Neural crest cell (in vitro differentiated cells): ENCODE measurements at places on chromosomes 2 and 18. TPM values are rescaled to one million over a fixed set of nuclear protein-coding genes. Genes with fewer than 3 reads are reported as not detected.

The GRHL1 gene
- total RNA-seq = 2.0 and 3.4 TPM in 2 replicates

- peak; percentile 55 for DNase-seq
- H3K27ac ChIP-seq = no peak overlapping the region
- H3K4me3 ChIP-seq = no peak overlapping the region
- H3K36me3 ChIP-seq = peaks cover 15% of the 10 kb centered on the region
- H3K4me1 ChIP-seq = peaks cover 7% of the 10 kb centered on the region
Measured at GRCh38 chr18:9575558-9575957, 38.8 kb downstream of the PPP4R1 start.

The KLF11 gene
- 8.2 and 8.5 TPM in 2 replicates for total RNA-seq

DNA sequence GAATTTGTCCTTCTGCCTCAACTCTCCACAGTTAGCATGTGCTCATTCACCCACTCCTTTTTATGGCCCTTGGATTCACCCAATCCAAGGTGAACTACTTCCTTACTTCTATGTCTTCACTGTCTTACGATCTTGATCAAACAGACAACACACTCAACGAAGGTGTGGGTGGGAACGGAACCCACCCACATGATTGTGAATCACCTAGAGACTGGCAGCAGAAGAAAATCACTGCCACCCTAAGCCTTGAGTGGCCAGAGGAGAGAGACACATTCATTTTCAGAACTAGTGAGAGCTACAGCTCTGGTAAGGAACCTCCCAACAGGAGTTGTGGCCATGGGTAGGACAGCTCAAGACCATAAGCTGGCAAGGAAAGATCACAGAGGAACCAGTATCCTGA lies 194.3 kb downstream of the PLCL1 start:
- H3K4me1 ChIP-seq = no peaks in the 10 kb centered on the region
- H3K27ac ChIP-seq = no peak overlapping the region
- H3K36me3 ChIP-seq = no peaks in the 10 kb centered on the region
- no peak overlapping the region for H3K4me3 ChIP-seq
- no peak for DNase-seq

GRCh38 chr2:144712550-144712940 lies 192.6 kb upstream of the ZEB2 start:
- H3K4me1 ChIP-seq = peaks cover 62% of the 10 kb centered on the region
- H3K27me3 ChIP-seq = no peaks in the 10 kb centered on the region
- peak overlapping the region; percentile 88 for H3K27ac ChIP-seq
- H3K4me3 ChIP-seq = no peak overlapping the region
- peaks cover 4% of the 10 kb centered on the region for H3K36me3 ChIP-seq

The PSTPIP2 gene
- 7.0 and 7.1 TPM in 2 replicates for total RNA-seq

DNA sequence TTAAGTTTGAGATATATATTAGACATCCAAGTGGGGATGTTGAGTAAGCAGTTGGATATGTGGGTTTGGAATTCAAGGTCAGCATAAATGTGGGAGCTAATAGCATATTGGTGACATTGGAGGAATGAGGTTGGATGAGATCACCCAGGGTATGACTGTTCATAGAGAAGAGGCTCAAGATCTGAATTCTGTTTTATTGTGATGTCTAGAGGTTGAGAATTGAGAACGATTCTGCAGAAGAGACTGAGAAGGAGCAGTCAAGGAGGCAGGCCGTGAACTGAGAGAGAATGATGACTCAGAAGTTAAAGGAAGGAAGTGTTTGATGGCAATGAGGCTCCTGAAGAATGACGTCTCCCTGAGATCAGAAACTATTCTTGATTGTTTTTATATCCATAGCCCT lies 5.9 kb downstream of the SERPINB11 start:
- no peak overlapping the region for H3K4me3 ChIP-seq
- H3K27ac ChIP-seq = no peak overlapping the region
- H3K4me1 ChIP-seq = no peaks in the 10 kb centered on the region

DNA sequence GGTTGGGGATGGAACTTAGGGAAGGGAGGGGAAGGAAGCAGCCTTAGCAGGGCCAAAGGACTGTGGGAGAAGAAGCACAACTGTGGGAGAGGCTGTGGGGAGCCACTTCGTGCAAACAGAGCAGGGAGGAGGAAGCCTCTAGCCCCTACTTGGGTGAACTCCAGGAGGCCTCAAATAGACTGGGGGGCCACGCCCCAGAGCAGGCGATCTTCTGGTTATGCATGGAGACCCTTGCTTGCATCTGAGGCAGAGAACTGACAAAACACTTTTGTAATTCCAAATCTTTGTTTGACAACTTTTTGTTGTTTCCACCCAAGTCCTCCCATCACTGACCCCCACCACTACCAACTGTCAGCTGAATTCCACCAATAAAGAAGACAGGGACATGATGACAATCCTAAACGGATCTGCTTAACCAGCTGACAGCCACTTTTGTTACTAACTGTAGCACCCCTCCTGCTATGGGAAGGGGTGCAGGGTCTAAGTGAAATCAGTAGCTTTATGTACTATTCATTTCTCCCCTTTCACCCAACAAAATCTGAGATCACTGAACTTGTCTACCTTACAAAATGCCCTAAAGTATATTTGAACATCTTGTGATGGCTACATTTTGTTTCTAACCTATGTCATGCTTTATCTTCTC lies 80.5 kb upstream of the CPO start:
- no peak overlapping the region for H3K4me3 ChIP-seq
- H3K27ac ChIP-seq = no peak overlapping the region
- H3K4me1 ChIP-seq = peaks cover 14% of the 10 kb centered on the region
- no peaks in the 10 kb centered on the region for H3K27me3 ChIP-seq
- H3K36me3 ChIP-seq = no peaks in the 10 kb centered on the region

DNA sequence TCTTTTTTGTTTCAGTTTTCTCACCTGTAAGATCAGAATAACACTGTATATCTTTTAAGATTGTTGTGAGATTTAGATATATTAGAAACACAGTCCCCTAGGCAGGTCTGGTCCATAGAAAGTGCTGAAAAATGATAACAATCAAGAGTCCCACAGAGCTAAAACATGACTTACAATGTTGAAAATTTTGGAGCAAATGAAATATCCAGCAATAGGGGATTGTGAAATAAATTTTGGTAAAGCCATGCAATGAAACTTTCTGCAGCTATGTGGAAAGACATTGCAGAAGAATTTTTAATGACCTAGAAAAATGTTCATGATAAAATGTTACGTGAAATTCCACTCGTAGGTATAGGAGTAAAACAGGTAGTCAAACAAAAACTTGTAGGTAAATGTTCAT lies 127.6 kb upstream of the SERPINE2 start:
- no peak overlapping the region for H3K4me3 ChIP-seq
- DNase-seq = no peak
- H3K4me1 ChIP-seq = no peaks in the 10 kb centered on the region
- H3K27ac ChIP-seq = no peak overlapping the region
